ENCODE measurements at places on chromosomes 1 and 21. TPM values are rescaled to one million over a fixed set of nuclear protein-coding genes. Genes with fewer than 3 reads are reported as not detected.

Gene AGBL4
- not detected for total RNA-seq

Gene CFAP126
- not detected for total RNA-seq

Gene MRAP
- not detected for total RNA-seq

Gene HES5
- total RNA-seq = not detected

Gene BMP8A
- total RNA-seq = not detected

Gene RHD
- total RNA-seq = not detected

Gene GIPC2
- total RNA-seq = 1.0 TPM

Gene KIAA1614
- 1.9 TPM for total RNA-seq

Gene OR2G6
- not detected for total RNA-seq

Gene HIVEP3
- 4.2 TPM for total RNA-seq

Gene SPRR4
- not detected for total RNA-seq

Gene TDRD5
- not detected for total RNA-seq

Gene REN
- 2.2 TPM for total RNA-seq

Gene FAAH
- total RNA-seq = 0.69 TPM

Gene CACNA1S
- total RNA-seq = not detected

Gene KRTAP13-2
- total RNA-seq = not detected

Gene PLA2G2A
- total RNA-seq = not detected

GRCh38 chr1:17912491-17912890, 157.4 kb downstream of the ACTL8 start:
- DNase-seq = no peak

- DNase-seq = peak; percentile 77
Measured at GRCh38 chr1:153598309-153599172, 14.4 kb downstream of the S100A16 start.

- no peak for DNase-seq
Measured at GRCh38 chr1:46484783-46485490, 4.7 kb upstream of the DMBX1 start.

GRCh38 chr1:88039240-88039639, 644.8 kb upstream of the PKN2 start:
- no peak for DNase-seq

DNA sequence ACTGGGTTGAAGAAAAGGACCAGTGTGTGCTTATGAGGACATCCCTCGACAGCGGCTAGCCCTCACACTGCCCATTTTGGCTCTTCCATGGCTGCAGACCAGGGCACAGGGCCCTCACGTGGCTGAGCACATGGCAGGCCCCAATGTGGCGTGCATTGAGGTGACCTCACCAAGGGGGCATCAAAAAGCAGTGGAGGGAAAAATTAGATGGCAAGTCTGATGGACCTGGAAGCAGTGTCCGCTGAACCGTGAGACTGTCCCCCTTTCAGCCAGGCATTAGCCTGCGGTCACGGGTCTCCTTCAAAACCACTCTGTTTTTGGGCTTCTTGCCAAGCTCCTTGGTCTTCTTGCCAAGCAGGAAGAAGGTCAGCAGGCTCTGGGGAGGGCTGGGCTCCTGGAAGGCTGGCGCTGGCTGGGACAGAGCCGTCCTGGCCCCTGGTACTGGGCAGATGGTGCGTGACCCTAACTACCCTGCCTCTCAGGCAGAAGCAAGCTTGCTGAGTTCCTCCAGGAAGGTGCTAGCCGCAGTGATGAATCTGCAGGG, 30.8 kb downstream of the TRIM67 start:
- peak; percentile 97 for DNase-seq

GRCh38 chr21:15365751-15366392, 301.1 kb upstream of the NRIP1 start:
- DNase-seq = no peak

DNA sequence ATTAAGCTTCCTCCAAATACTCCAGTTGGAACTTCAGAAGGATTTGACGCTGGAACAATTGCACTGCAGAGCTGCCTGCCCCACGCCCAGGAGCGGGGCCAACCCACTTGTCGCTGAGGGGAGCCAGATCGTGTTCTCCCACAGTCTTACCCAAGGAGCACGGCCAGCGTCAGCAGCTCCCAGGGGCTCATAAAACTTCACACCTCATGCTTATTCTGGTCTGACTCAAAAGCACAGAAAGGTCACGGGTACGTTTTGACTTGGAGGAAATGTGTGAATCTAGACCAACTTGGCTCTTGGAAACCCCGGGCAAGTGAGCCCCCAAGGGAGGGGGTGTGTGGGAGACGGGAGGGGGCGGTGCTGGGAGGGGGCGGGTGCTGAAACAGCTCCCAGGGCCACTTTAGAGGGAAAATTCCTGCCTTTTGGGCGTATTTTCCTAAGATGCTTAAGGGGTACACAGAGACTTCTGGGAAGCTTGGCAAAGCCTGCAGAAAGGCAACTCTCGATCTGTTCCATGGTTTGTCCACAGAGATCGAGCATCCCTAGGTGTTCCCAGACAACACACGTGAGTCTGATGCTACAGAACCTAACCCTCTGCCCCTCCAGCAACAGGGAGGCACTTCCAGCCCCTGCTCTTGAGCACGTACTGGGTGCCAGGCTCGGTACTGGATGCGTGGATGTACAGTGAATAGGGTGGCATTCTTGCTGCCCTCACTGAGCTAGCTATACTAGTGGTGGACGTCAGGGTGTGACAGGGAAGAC, 98.9 kb downstream of the DHRS3 start:
- DNase-seq = peak; percentile 40

- DNase-seq = peak; percentile 57
Measured at GRCh38 chr1:103525114-103525606, 339 bp upstream of the RNPC3 start.

DNA sequence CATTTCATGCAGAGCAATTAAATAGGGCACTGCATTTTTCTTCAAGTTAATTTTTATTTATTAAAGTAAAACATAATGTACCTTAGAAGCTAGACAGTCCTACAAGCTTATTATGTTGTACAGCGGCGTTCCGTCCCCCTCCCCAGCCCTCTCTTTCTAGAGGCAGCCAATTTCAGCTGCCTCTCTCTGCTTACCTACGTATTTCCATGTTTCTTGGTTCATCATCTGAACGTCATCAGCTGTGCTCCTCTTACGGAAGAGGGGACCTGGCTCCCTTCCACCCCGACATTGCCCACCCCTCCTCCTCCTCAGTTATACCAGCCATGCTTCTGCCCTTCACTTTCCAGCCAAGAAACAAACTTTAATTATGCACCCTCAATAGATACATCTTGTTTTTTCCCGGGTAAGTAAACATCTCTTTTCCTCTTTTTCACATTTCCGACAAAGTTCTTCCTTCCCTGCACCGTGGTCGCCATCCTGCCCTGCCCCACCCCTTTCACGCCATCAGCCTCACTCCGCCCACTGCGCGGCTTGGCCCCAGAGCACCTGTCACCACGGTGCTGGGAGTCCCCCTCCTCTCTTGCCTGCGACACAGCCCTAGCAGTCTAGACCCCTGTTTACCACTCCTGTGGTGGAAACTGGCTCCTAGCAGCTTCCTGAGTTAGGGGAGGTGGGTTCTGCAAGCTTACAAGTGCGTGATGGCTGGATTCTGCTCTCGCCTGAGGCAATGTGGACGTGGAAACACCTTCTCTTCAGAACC, 57.9 kb downstream of the SLC37A1 start:
- DNase-seq = no peak

DNA sequence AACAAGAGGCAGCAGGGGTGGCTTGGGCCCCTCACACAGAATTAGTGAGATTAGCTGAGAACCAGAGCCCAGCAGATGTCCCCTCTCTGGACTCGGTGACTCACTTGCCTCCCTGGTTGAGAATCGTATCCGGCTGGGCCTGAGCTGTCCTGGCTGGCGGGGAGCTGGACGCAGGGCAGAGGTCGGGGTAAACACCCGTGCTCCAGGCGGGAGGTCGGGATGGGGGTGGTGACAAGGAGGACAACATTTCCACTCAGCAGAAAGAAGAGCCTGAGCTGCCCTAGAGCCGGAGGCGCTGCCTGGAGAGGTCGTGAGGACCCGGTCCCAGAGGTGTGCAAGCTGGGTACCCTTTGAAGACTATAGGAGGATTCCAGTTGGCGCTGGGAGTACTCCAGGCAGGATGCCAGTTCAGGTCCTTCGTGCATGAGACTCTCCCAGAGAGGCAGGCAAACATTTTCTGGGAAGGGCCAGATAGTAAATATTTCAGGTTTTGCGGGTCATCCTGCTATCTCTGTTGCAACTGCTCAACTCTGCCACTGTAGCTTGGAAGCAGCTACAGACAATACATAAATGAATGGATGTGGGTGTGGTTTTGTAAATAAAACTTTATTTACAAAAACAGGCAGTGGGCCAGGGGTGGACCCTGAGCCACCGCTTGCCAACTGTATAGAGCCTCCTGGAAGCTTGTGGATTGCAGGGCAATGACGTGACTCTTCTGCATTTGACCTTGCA, 116.8 kb upstream of the WNT4 start:
- DNase-seq = peak; percentile 83

GRCh38 chr1:240235521-240236288, 144.0 kb downstream of the FMN2 start:
- DNase-seq = no peak

DNA sequence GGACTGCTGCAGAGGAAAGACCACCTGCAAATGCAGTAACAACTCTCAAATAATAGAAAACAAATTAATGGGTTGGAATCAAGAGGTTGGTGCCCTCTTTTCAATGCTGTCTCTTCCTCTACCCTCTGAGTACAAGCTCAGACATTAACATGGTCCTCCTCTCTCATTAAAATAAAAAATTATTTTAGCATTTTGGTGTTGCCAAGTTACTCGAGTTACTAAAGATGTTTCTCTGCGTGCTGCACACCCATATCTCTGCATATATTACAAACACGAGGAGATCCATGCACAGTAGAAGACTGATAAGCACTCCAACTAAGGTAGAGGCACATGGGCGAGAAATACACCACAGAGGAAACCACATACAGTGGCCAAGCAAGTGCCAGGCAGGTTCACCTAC, 21.5 kb downstream of the SIPA1L2 start:
- DNase-seq = no peak

DNA sequence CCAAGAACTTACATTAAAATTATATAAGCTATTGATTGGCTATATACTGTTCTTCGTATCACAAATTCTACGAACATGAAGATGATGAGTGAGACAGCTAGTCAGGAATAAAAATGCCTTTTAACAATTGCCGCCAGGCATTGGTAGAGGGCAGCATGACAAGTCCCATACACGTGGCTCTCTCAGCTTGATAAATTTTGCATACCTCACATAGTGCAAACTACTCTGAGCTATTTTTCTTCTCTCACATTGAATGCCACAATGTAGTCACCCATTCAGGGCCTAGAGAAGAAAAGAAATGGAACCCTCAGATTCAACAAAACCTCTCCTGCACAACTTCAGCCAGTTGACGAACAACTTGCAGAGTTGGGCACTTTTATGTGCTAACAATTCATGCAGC, 27.0 kb upstream of the FMO2 start:
- no peak for DNase-seq

DNA sequence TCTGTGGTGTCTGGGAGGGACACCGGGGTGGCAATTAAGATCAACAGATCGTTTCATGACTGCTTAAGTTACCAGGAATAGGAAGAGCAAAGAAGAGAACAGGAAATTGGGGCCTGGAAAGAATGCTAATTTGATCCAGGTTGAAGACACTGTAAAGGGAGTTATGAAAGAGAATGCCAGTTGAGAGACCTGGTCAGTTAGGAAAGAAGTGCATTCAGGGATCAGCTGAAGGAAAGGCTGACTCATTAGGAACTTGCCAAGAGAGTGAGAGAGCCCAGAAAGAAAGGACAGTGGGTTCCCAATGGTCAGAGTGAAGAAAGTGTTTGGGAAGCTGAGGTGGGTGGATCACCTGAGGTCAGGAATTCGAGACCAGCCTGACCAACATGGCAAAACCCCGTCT, 119.6 kb downstream of the UBE2U start:
- DNase-seq = peak; percentile 38

DNA sequence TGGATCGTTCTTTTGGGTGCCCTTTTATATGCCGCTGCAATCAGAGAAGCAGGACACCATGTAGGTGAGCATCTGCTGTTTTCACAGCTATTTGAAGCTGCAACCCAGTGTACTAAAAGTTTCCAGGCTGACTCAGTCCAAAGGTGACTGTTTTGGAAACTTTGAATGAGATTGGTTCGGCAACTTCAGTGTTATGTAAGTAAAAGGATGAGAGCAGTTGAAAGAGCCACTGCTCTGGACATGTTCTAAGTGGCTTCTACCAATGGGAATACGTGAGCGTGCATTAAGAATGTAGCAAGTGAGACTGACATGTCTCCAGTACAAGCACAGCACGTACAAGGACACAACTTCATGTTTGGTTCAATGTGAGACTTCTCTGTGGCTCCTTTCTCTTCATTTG, 55.6 kb downstream of the DDR2 start:
- peak; percentile 83 for DNase-seq

DNA sequence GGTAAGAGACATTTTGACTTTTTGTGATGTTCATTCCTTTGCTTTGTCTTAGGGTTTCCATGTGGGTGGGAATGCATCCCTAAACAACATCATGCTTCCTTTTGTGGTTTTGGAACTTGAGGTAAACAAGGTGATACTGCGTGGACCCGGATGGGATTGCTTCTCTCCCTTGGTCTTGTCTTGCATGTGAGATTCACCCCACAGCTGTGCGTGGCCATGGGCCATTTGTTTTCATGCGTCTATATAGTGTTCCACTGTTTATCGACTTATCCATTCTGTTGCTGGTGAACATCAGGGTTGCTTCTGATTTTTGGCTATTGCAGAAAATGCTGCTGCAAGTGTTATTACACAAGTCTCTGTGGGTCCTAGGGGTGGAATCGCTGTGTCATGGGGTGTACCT, 21.1 kb downstream of the CRYAA start:
- DNase-seq = no peak

DNA sequence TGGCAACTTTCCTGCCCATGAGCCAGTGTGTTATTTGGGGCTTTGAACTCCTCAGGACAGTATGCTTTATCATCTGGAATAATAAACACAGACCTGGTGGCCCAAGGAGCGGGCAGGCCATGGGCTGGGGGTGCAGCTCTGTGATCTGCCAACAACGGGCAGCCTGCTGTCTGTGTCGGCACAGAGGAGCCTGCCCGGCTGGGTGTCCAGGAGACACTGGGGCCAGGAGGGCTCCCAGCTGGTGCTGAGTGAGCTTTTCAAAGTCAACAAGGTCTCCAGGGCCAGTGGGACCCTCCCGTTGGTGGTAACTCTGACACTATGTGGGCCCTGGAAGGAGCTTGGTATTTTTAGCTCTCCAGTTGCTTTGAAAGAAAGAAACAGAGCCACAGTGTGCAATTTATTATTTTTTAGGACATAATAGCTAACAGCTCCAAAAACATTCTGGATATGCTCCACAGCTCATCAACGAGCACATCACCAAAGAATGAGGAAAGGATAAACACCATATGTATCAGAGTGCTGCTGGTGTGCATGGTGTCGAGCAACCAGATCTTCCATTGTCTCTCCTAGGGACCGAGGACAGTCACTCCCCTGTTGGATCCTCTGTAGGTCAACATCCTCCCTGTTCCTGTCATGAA, 488.7 kb upstream of the USP24 start:
- no peak for DNase-seq

GRCh38 chr1:248838357-248839167, 538 bp downstream of the ZNF672 start:
- DNase-seq = peak; percentile 84
